PC-3 (cell line): ENCODE measurements at places on chromosomes 5 and 9.

GRCh38 chr9:14967450-14968321, 57.5 kb upstream of the FREM1 start:
- no peak for DNase-seq

DNA sequence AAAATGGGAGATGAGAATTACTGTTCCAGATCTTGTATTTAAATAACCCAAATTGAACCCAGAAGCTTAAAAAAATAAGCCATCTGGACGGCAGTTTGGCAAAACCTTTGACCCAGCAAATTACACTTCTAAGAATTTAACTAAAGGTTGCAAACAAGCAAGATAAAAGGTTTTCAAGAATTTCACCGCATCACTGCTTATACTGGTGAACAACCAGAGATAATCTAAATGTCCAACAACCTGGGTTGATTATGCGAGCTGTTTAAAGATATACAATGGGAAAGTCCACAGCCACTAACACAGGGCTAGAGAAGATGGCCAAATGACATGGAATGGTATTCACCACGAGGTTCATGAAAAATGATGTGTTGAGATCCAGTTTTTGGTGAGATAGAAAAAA, 149.3 kb downstream of the GNAQ start:
- no peak for DNase-seq

DNA sequence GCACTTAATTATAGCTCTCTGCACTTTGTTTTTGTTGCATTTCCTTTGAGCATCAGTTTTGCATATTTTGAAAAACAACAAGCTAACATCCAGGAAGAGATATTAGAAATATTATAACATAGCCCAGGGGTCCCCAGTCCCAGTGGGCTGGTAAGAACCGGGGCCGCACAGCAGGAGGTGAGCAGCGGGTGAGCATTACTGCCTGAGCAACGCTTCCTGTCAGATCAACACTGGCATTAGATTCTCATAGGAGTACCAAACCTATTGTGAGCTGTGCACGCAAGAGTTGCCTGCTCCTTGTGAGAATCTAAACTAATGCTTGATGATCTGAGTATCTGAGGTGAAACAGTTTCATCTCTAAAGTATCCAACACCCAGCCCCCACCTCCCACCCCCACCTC, 675.9 kb upstream of the ZNF608 start:
- no peak for DNase-seq

GRCh38 chr9:113129466-113129865, 21.3 kb upstream of the SLC31A2 start:
- no peak for DNase-seq

DNA sequence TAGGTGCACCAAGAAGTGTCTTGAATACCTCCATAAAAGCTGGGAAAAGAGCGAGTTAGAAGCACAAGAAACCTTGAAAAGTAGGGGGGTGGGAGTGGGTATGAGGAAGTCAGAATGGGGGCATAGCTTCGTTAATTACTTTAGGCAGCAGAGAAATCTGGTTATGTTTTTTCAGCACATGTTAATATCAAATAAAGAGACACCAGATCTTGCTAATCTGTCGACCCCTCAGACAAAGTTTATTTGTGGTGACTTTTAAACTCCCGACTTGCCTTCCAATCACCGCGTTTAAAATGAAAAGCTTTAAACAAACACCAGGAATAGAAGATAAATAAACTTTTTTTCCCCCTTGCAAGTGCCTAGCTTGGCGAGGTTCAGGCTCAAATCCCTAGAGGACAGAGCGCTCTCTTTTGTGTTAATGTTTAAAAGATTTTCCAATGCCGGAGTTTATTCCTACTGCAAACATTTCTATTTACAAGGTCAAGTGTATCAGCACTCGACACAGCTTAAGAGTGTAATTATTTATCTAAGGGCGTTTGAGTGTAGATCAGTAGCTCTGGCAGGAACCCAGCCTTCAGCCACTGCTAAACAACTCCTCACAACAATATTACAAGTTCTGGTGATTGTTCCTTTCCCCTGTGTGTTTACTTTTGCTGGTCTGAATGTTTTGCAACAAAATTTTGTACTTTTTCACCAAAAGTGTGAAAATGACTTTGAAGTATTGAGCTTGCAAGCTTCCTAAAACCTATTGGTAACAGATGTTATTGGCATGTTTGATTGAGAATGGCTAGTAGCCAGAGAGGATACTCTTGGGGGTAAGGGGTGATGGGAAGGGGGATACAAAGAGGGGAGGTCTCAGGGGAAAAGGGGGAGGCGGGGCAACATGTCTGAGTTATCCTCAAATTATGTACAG, 3.8 kb downstream of the GAS1 start:
- DNase-seq: no peak
